ENCODE measurements at places on chromosomes 11 and 22.

DNA sequence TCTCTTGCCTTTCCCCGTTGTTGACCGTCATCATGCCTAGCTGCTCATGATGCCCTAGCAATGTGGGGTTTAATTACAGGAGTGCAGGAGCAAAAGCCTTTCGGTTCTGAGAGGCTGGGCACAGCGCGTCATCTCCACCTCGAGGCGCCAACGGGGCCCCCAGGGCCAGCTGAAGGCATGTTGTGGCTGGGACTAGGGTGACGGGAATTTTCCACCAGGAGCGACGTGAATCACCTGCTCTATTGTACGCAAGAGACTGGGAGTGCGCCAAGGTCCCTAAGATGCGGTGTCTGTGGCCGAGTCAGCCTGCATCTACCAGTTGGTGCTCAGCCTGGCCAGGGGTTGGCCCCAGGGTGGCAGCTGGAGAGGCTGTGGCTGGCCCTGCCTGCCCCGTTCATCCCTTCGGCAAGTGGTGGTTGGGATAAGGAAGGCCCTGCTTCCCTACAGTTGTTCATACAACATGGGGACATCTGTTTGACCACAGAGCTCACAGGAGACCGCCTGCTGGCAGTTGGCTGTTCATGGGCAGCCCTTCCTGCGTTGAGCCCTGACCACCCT, 1175.6 kb downstream of the BRD1 start:
- DNase-seq, result no peak

- DNase-seq, result no peak
Measured at GRCh38 chr11:78606667-78607066, 32.0 kb upstream of the NARS2 start.

GRCh38 chr11:126839496-126839895, 161.1 kb downstream of the KIRREL3 start:
- no peak for DNase-seq

DNA sequence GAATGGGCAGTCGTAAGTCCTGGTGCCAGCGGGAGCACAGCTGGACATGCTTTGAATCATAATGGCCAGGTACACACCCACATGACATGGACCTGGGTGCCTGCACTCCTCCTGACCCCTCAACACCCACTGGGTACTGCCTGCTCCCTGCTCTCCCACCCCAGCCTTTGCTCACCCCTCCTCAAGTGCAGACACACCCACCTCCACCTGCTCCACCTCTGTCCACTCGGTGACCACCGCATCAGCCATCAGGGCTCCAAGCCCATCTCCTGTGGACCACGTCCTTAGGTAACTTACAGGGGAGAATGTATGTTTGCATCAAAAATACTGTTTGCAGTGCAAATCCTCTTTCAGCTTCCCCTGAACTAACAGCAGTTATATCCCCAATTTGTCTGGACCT, 214.6 kb downstream of the BRD1 start:
- no peak for DNase-seq

DNA sequence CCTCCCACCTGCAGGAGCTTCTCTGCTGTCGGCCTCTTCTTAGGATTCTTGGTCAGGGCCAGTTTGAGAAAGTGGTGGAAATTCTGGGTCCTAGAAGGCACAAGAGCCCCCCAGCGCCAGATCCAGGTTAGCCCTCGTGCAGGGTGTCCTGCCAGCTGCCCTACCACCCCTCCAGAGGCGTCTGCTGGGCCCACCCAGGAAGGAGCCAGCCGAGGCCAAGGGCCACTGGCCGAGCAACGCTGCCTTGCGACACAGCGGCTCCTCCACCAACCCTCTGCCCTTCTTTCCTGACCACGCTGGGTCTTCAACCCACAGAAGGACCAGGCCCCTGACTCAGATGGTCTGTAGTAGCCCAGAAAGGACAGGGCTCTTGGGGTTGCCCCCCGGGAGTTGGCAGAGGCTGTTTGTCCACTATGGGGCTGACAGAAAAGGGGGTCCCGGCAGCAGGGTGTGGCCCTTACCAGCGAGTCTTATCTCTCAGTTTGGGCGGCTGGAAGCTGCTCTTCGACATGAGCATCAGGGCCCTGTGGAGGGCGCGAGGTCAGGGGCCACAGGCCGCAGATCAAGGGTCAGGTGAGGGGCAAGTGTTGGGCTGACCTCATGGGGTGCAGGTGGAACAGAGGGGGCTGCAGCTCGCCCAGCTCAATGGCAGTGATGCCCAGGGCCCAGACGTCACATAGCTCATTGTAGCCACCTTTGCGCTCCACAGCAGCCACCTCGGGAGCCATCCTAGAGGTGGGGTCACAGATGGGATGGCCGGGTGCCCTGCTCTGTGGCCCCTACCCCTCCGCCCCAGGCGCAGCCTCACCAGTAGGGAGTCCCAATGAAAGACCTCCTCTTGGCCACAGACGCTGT, 2.5 kb downstream of the MAP4K2 start:
- no peak for DNase-seq

DNA sequence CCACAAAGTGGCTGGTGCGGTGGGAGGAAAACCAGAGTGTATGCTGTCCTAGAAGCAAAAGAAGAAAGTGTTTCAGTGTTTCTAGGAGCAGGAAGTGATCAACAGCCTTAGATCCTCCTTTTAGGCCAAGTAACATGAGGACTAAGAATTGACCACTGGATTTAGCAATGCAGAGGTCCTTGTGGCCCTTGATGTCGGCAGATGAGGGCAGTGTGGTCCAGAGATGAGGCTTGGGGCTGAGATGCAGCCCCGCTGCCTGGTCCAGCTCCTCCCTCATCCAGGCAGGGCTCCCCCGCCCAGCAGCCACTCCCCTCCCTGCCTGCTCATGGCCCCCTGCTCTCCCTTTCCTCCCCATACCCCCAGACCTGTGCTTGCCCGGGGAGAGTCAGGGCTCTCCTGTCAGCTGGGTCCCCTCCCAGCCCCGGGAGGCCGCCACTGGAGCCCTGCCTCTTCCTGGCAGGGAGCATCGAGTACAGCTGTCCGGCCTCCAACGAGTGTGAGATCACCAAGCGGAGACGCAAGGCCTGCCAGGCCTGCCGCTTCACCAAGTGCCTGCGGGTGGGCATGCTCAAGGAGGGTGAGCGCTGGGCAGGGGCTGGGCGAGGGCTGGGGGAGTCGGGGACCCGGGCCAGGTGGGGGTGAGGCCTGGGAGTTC, 3.7 kb downstream of the TRMT112 start:
- DNase-seq, result no peak

DNA sequence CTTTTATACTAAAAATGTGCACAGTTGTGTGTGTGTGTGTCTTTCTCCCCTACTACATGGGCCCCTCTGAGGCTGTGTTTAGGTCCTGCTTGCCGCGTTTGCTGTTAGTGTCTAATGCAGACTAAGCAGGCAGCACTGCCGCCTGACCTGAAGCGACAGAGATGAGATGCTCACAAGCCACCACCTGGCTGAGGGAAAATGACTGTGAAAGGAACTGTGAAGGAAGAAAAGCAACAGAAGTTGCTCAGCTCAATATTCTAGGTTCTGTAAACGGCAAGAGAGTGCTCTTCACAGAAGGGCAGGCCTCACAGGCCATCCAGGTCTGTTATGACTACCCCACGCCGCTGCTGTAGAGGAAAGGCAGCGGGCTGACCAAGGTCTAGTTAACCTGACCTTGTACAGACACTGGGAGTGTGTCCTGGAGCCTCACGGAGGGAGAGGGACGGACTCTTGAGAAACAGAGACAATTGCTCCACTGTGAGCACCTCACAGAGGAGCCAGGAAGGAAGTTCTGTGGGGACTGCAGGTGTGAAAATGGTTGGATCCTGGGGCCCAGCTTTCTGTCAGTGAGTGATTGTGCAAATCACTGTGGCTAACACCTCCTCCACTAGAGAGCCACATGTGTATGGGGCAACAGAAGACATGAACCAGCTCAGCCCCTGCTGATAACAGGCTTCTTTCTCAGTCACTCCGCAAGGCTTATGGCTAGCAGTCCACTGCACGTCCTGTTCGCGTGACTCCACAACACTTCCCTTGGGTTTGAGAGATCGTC, 31.3 kb upstream of the YPEL1 start:
- DNase-seq, result no peak

DNA sequence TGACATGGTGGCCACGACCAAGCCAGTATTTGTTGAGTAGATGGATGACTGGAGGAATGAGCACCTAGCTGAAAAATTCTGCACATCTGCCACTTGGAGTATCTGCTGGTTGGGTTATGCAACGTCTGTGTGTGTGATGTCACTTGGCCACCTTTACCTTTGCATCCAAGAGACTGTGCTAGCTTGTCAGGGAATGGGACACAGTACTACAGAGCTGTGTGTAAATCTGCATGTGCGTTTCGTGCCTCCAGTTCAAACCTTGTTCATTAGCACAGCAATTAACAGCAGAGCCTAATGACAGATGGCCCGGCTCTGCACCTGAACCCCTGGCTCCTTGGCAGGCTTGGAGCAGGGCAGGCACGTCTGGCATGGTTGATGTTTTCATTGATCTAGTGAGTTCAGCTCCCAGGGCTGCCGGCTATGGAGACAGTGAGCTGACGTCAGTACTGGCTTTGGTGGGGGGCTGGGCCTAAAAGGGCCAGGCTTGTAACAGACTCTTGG, 188.4 kb upstream of the NAV2 start:
- DNase-seq, result no peak

- no peak for DNase-seq
Measured at GRCh38 chr11:20450829-20451228, 63.3 kb downstream of the PRMT3 start.

GRCh38 chr22:40276996-40277823, 69.1 kb upstream of the ADSL start:
- no peak for DNase-seq

GRCh38 chr11:128323381-128323780, 264.0 kb downstream of the ETS1 start:
- DNase-seq, result no peak

DNA sequence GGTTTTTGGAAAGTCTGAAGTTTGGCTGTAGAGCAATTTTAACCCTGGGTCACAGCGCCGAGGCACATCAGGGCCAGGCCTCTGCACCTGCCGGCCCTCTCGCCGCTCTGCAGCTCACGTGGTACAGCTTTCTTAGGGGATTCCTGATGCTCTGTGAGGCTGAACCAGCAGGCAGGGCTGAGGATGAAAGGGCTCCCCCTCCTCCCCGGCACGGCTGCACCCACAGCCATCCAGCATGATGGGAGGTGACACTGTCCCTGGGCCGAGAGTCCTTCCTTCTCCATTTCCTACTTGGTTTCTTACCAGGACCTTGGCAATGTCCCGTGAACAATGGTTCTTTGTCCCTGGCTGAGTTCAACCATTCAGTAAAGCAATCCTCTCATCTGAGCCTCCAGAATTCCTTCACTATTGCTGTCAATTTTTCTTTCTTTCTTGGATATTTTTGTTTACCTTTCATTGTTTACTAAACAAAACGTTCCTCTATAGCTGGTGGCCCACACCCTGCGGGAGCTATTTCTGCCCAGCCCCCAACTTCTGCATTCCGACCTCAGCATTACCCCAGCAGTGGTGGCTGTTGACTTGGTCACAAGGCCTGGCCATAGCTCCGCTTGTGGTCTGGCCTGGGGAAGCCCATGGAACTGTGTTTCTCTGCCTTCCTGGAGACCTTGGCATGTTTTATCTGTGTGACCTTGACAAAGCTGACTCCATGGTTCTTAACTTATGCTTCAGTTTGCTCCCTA, 172.8 kb upstream of the B3GAT1 start:
- DNase-seq, result no peak

- DNase-seq, result no peak
Measured at GRCh38 chr22:43015677-43016042, 711 bp upstream of the PACSIN2 start.

DNA sequence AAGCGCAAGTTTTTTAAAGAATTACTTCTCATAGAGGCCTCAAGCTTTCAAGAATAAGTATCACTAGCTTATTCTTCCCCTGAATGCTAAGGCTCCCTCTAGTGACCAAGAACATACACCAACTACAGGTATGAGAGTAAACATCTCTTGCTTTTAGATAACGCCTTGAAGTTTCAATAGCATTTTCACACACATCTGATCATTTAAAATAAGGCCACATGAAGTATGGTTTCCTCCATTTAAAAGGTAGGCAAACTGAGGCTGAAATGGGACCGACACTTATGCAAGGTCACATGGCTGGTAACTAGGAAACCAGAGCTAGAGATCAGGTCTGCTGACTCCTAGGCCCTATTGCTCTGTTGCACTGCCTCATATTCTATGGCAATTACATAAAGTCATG, 66.5 kb downstream of the CCDC34 start:
- no peak for DNase-seq

DNA sequence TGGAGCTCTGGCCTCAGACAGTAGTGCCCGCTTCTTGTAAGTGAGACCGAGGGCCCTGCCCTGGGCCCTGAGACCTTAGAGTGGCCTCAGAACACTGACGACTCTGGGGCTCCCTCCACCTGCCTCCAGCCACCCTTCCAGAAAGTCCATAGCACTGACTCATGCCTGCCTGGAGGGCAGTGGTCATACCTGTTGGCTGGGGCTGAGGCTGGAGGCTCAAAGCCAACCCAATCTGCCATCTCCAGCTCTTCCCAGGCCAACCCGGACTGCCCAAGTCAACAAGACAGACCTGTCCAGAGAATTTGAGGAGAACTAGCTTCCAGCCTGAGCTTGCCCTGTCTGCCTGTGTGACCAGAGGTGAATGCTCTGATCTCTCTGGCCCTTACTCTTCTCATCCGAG, 66.9 kb upstream of the TTLL12 start:
- DNase-seq, result no peak

DNA sequence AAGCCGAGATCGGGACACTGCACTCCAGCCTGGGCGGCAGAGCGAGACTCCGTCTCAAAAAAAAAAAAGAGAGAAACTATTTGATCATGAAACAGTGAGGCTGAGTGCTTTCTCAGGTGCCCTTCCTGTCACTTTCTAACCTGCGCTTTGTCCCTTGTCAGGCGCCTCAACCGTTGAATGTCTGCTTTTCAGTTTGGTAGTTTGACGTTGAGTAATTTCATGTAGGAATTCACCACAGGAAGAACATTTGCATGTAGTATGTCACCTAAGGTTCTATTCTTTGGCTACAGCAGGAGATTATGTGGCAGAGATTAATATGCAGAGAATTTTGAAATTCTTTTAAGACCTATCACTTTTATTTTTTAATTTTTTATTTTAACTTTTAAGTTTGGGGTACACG, 57.2 kb downstream of the PPFIA1 start:
- no peak for DNase-seq

DNA sequence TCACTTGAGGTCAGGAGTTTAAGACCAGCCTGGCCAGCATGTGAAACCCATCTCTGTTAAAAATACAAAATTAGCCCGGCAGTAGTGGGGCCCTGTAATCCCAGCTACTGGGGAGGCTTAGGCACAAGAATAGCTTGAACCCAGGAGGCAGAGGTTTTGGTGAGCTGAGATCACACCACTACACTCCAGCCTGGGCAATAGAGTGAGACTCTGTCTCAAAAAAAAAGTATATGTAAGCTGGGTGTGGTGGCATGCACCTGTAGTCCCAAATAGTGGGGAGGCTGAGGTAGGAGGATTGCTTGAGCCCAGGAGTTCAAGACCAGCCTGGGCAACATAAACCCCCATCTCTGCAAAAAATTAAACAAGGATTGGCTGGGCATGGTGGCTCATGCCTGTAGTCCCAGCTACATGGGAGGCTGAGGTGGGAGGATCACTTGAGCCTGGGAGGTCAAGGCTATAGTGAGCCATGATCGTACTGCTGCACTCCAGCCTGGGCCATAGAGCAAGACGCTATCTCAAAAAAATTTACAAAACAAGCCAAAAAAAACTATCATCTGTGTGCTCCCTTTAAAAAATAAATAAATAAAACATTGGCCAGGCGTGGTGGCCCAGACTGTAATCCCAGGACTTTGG, 10.8 kb downstream of the CRKL start:
- no peak for DNase-seq

Data from cortex of kidney (tissue), 1 donor.